H4 (cell line): ENCODE measurements at places on chromosomes 5 and 9. TPM values are rescaled to one million over a fixed set of nuclear protein-coding genes. Genes with fewer than 3 reads are reported as not detected.

DNA sequence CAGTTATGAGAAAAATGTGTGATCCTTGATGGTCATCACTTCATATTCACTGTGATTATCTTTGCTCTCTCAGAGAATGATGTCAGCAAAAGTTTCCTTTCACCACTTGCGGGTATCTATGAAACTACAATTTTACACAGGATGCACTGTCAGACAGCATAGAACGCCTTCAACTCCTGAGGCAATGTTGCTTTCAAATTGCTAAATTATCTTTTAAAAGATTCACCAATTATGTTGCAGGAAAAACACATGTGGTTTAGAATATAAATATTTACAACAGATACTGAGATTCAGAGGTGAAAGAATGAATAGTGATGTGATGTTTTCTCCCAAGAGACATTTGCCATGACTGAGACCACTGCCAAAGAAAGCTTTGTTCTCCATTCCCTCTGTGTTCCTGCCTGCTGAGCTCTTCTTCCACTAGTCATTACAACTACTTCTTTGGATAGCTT lies 879.8 kb upstream of the DMAC1 start:
- DNase-seq: peak; percentile 9

GRCh38 chr5:146642410-146642809 lies 126.4 kb upstream of the GPR151 start:
- DNase-seq: no peak

DNA sequence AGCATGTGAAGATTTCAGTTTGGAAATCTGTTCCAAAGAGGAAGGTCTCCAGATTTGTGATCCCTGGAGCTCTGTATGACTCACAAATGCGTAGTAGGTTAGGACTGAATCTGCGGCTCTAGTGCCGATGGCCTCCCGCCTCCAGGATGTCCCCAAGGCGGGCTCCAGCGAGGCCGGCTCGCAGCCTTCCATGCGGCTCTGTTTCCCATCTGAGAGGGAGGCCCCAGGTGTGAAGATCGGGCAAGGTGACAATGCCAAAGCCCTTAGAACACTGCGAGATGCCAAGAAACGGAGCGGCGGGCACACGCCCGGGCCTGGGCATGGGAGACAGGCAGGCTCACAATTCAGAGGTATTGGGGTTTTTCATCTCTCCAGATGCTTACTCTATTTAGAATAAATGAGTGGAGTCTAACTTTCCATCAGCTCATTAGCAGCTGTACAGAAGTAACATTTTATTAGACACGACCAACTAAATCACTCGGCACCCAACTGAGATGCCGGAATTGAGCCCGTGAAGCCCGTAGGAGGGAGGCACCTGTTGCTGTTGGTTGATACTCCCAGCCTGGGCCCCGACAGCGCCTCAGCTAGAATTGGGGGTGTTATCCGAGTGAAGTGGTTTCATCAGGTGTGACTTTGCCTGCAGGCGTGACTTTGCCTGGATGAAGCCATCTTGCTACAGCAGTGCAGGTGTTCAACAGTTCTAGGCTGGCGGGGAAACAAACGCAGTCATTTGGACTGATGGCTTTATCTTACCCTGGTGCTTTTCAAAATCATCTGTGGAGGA lies 7.4 kb upstream of the MRPS2 start:
- DNase-seq: no peak

DNA sequence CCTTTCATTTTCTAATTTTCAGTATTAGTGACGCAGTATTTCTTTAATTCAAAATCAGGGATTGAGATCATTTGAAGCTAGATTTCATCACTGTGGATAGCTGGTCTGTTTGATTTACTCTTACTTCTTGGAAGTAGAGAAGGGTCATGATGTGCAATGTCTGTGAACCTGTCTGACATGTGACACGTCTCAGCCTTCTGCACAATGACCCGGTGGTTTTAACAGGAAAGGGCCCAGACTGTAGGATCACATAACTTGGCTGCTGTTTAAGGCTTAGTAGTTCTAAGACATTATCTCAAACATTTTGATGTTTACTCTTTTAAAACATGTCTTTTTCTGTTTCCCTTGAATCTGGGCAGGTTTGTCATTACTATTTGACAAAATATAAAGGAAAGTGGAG lies 823.3 kb upstream of the NUDT12 start:
- no peak for DNase-seq

- no peak for DNase-seq
These were observed 113.2 kb downstream of the PALM2AKAP2 start for GRCh38 chr9:109893241-109893640.

GRCh38 chr5:114857941-114858551 lies 311.7 kb downstream of the TRIM36 start:
- peak; percentile 93 for DNase-seq

DNA sequence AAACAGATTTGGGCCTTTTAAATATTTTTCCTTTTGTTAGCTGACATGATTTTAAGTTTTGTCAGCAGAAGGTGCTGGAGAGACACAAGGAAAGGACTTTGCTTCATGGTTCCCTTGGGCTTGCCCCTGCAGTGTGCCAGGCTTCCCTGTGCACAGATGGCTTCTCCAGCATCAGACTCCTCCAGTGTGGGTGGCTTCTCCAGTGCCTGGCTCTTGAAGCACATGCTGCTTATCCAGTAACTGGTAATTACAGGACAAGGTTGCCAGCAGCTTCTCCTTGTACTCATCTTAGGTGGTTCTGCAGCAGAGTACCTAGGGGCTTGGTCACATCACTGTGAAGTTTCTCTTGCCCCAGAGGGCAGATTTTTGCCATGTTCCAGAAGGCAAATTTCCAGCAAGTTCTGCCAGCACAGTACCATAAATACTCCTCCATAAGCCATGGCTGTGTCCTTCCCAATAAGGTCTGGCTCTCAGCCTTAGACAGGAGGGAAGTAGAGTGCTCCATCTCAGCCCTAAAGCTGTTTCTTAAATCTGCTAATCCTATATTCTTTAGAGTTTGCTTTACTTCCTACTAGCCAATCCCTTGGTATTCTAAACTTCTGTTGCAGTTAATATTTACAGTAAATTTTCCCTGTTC lies 62.4 kb downstream of the PJA2 start:
- no peak for DNase-seq

DNA sequence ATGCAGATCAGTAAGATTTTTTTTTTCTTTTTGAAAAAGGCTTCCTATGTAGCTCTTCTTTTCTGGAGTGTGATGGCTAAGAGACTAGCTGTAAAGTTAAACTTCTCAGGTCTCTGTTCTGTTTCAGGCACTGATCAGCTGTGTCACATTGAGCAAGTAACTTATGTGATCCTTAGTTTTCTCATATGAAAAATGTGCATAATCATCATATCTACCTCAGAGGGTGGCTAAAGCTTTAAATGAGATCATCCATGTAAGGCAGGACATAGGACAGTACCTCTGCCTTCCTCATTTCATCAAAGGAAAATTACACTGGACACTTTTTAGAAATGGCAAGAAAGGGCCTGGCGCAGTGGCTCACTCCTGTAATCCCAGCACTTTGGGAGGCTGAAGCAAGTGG lies 235.9 kb upstream of the TYRP1 start:
- DNase-seq: no peak

DNA sequence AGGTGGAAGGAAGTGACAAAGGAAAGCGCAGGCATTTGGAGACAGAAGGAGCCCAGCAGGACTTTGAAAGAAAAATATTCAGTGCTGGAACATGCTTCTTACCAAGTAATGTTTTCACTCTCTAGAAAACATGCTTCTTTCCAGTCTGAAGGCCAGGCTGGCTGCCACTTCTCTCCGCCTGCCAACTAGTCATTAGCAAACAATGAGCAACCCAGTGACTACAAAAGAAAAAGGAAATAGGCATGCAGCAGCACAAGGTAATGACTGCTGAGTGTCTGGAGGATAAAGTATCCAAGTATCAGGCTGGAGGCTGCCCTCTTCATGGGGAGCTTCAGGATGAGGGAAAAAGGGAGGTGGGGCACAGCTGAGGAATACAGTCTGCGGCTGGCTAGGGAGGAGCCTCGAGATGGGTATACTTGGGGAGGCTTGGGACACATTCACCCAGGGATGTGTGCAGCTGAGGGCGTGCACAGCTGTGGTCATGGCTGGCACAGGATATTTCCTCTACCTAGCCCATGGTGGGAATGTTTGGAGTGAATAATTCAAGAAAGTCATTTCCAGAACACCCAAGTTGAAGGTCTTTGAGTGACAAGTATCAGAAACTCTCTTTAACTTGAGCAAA lies 161.5 kb upstream of the KIF2A start:
- no peak for DNase-seq

DNA sequence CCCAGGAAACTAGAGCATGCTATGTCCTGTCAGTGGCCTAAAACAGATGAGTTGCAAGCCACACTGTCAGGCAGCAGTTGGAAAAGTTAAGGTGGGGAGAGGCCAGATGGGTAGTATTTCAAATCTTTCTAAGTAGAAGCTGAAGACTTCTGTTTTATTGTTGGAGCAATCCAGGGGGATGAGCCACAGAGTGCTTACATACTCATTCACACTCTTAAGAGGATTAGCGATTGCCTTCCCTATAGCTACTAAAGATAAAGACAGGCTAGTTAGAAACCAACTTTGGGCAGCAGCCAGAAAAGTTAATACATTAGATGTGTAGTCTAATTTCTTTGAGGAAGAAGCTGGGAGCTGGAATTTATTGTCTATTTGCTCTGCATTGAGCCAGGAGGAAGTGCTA lies 61.7 kb upstream of the ELAVL2 start:
- DNase-seq: no peak

DNA sequence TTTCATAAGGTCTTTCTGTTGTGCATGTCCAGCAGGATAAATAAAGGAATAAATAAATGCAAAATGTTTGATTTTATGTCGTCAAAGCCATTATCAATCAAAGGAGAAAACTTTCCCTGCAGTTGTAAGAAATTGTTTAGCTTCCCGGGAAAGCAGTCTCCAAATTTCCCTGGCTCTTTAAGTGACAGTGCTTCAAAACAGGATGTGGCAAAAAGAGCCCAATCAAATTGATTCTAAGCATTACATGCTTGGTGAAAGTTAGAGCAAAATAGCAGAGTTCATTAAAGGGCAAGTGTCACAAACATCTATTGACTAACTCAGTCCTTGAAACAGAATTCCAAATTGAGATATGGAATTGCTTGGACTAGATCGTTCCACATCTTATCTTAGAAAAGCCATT lies 704.1 kb downstream of the PRELID2 start:
- peak; percentile 41 for DNase-seq

DNA sequence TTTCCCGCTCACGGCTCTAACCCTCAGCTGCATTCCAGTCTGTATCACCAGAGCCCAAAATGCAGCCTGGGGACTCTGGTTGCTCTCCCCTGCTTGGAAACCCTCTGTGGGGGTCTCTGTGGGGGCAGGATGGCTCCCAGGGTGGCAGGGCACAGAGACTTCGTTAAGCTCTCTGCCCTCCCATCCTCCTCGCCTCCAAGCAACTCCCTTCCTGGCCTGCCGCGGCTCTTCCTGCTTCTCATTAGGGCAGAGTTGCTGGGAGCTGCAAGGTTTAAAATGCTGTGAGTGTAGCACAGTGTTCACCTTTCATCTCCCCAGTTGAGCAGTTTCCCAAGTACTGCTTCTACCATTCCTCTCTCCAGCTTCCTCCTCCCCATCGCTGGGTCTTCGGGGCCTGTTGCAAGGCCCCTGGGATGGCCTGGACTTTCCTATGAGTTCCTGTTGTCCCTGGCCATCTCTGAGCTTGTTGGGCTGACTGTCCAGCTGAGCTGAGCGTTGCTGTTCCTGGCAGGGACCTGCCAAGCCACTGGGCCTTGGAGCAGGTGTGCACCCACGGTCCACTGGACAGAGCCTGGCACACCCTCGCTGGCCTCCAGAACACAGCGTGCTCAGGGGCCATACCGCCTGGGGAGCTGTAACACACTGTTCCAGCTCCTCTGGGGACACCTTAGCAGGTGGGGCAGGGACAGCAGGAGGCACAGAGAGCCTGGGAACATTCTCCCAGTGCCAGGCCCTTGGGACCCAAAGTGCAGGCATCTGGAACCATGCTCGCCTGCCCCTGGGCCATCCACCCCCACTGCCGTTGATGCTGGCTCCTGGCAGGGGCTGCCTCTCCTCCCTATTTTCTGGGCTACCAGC lies 188.4 kb downstream of the C9orf50 start:
- no peak for DNase-seq

The APBA1 gene
- total RNA-seq: 0.25 and 0.41 TPM in 2 replicates

The CATSPER3 gene
- total RNA-seq: 0.08 TPM in 1 of 2 replicates, not detected in the other

The POU5F2 gene
- 0.04 TPM in 1 of 2 replicates, not detected in the other for total RNA-seq

The SMIM33 gene
- not detected in 2 replicates for total RNA-seq
